ENCODE measurements at places on chromosomes 7 and 10.

- no peak for DNase-seq
Measured at GRCh38 chr7:149800169-149800555, 26.8 kb upstream of the ZNF467 start.

DNA sequence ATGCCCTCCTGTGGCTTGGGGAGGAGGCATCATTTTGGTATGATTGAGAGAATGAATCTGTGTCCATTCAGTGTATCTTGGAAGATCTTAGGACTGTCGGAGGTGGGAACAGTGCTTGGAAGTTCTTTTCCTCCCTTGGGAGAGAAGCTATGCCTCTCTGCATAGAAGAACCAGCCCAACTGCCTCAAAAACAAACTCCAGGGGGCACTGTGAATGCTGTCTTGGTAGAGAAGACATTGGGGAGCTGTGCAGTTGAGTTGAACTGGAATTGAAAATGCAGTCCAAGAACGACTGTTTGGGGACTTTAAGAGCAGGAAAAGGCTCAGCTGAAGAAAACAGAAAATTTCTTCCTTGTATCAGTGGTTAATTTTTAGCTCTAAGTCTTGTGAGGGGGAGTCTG is 4.9 kb upstream of the GJD4 start:
- no peak for DNase-seq

DNA sequence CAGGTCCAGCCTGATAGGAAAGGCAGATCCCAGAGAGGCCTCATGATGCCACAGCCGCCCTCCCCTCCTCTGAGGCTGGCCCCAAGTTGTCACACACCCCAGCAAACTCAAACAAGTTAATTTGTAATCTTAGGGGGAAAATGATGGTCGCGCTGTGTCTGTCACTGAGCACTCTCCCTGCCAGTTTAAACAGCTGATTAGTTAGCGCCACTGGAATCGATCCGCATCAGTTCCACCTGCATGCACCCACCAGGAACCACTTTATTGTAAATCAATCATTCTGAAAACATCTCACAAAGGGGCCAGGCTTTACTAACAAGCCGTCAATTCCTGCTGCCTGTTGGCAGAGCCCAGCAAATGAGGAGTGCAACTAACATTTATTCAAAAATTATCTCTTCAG is 870.9 kb downstream of the KCNMA1 start:
- no peak for DNase-seq

DNA sequence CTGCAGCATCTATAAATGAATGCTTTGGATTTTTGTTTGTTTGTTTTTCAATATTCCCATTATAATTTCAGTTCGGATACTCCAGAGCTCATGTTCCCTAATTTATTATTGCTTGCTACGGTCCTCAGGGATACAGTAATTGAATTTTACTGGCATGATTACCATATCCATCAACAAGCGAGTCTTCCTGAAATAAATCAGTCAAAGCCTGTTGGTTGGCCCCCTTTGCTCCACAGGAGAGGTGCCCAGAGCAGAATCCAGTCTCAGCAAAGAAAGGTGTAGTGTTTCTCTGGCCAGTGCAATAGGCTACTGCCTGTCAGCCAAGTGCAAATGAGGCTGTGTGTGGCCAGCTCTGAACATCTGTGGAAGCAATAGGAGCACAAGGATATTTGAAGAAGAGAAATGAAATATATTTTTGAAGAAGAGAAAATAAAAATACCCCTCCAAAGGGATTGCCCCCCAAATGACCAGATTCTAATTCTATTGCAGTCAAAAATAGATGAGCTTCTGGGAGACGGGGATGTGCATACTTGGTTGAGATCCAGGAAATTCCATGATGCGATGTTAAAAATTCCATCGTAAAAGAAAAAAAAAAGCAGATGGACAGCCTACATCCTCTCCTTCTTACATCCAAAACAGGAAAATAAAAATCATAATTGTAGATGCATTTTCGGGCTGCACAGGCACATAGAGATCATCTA is 18.1 kb downstream of the TRIL start:
- DNase-seq = no peak

GRCh38 chr7:22607180-22607579 is 107.2 kb upstream of the STEAP1B start:
- no peak for DNase-seq

DNA sequence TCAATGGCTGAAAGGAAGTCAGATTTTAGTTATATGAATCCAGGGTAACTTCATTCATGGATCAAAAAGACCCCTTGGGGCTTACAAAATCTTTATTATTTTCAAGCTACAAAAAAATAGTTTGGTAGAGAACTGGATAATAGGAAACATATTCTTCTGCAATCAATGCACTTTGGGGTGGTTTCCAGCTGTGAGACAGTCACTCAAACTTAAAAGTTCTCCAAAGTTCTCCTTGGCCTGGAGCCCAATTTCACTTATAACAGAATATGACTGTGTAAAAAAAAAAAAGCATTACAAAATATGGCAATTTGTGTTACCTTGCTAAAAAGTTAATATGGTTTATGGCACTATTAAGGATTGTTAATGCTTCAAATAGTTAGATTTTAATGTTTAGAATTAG is 255.5 kb downstream of the AGMO start:
- DNase-seq = no peak

GRCh38 chr10:111953949-111954348 is 229.6 kb downstream of the GPAM start:
- no peak for DNase-seq

GRCh38 chr7:127786184-127786583 is 134.2 kb downstream of the SND1 start:
- DNase-seq = no peak

GRCh38 chr7:22935269-22935668 is 78.7 kb downstream of the HYCC1 start:
- DNase-seq = no peak

GRCh38 chr10:26721561-26721960 is 24.1 kb downstream of the PDSS1 start:
- DNase-seq = no peak

DNA sequence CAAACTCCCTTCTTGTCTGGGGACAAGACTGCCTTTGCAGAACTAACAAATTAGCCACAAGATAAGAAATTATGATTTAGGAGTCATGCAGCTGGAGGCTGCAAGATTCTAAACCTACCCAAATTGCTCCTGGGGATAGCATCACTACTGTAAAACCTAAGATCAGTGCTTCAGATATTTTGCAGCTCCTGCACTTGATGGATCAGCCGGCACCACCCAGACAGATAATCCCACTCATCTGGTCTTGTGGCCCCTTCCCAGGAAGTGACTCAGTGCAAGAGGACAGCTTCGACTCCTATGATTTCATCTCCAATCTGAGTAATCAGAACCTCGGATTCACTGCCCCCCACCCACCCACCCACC is 181.9 kb downstream of the AKR1D1 start:
- DNase-seq = no peak

- no peak for DNase-seq
Measured at GRCh38 chr7:82183634-82184033, 259.9 kb downstream of the CACNA2D1 start.

- DNase-seq = no peak
Measured at GRCh38 chr10:113458944-113459343, 93.9 kb upstream of the HABP2 start.

GRCh38 chr7:138097064-138097741 is 20.9 kb downstream of the AKR1D1 start:
- DNase-seq = peak; percentile 35

GRCh38 chr7:90645784-90646183 is 49.7 kb downstream of the CDK14 start:
- no peak for DNase-seq

GRCh38 chr10:117461766-117462423 is 80.7 kb upstream of the EMX2 start:
- no peak for DNase-seq

- no peak for DNase-seq
Measured at GRCh38 chr7:124515106-124515830, 250.3 kb downstream of the GPR37 start.

DNA sequence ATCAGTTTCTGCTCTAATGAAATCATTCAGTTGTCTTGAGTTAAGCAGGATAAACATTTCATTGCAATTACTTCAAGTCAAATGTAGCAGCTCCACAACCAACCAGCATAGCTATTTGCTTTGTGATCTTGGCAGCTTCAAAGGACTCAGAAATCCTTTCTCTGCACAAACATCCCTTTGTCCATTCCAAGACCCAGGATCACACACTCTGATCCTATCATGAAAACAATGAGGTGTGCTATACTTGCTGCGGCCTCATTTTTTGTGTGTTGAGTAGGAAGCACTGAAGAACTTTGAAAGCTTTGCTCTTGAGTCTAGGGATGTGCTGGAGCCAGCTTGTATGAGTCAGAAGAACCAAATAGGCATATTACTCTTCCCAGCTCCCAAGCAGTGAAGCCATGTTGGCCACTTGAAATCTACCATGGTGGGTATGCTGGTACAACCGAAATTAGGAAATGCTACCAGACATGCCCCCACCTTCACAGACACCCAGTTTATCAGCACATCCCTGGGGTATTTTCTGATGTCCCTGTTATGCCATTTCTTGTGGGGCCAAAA is 199.4 kb upstream of the PRSS58 start:
- no peak for DNase-seq

GRCh38 chr10:44462338-44462914 is 77.5 kb upstream of the CXCL12 start:
- DNase-seq = no peak

- DNase-seq = no peak
Measured at GRCh38 chr10:18473424-18474117, 177.8 kb downstream of the NSUN6 start.

GRCh38 chr7:73960548-73960947 is 67.4 kb upstream of the ELN start:
- DNase-seq = no peak

GRCh38 chr7:157745721-157746709 is 409.2 kb downstream of the DNAJB6 start:
- no peak for DNase-seq

DNA sequence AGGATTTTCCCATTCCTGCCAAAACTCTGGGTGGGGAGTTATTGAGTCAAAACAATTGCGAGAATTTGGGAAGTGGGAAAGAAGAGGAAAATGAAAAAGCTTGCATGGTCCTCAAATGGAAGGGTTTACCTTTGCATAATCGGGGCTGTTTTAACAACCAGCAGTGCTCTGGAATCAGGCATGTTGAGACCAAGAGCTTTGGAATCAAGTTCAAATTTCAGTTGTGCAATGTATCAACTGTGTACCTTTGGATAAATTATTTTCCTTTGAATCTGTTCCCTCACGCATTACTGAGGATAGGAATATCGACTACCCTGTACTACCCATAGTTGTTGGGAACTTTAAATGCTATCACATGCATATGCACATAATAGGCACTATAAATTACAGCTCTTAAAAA is 205.5 kb downstream of the JCAD start:
- DNase-seq = no peak

GRCh38 chr10:116053910-116054309 is 219.1 kb downstream of the GFRA1 start:
- DNase-seq = no peak

DNA sequence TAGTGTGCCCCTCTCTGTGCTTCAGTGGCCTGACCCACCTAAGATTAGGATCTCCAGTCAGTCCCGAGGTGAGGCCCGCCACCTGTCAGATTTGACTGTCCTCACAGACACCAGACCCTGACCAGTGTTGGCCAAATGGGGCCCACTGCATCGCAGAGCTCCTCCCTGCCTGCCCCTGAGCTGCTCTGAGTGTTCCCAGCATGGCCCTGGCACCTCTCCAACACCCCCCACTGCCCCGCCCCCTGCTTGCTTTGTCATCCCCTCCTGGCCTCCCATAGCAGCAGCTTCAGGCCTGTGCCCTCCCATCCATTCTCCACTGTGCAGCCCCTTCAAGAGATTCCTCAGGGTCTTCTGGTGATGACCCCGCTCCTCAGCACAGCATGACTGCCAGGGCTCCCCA is 67.6 kb downstream of the C10orf120 start:
- no peak for DNase-seq

DNA sequence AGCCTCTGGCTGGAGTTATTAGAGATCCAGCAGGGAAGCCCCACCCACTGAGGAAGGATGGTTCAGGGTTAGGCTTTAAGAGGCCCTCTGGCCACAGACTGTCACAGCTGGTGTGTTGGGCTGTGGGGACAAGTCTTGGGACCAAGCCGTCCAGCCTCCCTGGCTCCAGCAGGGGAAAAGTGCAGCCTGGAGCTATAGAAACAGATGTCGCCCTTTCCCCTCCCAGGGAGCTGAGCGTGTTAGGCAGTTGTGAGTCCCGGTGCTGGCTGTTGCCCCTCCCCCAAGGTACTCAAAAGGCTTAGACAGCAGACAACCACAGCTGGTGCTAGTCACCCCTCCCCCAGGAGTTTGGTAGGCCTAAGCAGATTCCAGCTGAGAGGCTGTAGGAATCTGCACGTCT is 143.4 kb downstream of the TMEM168 start:
- no peak for DNase-seq

- no peak for DNase-seq
Measured at GRCh38 chr10:58280477-58280876, 11.5 kb downstream of the CISD1 start.

- DNase-seq = no peak
Measured at GRCh38 chr7:117064688-117065087, 111.4 kb downstream of the ST7 start.

GRCh38 chr7:117844678-117845077 is 28.6 kb downstream of the CTTNBP2 start:
- DNase-seq = no peak

DNA sequence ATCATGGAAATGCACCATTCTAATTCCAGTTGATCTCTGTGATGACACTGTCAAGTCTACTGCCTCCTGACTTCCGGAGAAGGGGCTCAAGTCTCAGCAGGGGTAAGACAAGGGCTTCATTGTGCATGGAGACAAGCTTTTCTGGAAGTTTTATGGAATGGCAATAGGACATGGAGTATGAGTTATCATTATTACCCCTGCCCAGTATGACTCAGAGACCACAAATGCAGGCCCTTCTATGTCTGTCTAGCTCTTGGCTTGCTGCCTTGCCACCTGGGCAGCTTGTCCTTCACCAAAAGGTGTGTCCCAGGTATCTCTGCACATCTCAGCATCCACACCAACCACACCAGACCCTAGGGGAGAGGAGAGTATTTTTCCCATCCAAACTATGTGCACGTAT is 34.9 kb upstream of the KIAA1217 start:
- no peak for DNase-seq

GRCh38 chr10:124625831-124626238 is 118.3 kb downstream of the FAM53B start:
- no peak for DNase-seq

GRCh38 chr7:45648671-45648995 is 74.5 kb downstream of the ADCY1 start:
- no peak for DNase-seq

DNA sequence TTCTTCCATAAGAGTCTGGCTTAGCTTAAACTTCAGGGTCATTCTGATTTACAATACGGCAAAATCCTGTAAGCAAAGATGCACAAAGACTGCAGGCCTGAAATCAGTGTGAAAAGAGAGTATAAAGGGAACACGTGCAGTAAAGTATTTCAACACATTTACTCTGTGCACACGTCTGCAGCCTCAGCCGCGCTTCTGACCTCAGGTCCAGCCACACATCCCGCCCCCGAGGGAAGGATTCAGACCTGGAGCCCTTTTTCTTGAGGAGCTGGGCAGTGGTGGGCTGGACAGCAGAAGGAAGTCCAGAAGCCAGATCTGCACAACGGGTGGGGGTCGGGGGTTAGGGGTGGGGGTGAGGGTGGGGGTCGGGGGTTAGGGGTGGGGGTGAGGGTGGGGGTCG is 58.9 kb upstream of the FAM20C start:
- no peak for DNase-seq

Data from endothelial cell (in vitro differentiated cells).